ENCODE measurements at places on chromosomes 4 and X.

GRCh38 chr4:89258506-89258905, 49.1 kb downstream of the GPRIN3 start:
- no peak for DNase-seq

GRCh38 chr4:124903995-124904722, 191.6 kb upstream of the ANKRD50 start:
- peak; percentile 39 for DNase-seq

- no peak for DNase-seq
Observed at GRCh38 chr4:183405303-183405702, 39.1 kb upstream of the CDKN2AIP start.

GRCh38 chr4:26458157-26458561, 32.1 kb downstream of the CCKAR start:
- DNase-seq: no peak

DNA sequence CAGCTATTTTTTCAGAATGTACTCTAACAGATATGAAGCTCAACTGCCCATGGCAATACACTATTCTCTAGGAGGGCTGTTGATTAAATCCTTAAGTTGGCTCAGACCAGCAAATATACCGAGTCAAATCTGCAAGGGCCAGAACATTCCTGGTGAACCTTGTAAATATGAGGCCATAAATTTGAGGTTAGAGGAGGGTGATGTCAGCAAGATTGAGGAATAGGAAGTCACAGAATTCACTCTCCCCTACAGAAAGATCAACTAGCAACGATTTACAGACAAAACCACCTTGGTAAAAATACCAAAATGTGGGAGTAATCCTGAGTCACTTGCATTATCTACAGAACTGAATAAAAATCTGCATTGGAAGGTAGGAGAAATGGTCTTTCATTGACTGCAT, 399.3 kb downstream of the GPM6A start:
- DNase-seq: no peak

GRCh38 chr4:155107059-155107458, 101.4 kb upstream of the NPY2R start:
- DNase-seq: no peak

DNA sequence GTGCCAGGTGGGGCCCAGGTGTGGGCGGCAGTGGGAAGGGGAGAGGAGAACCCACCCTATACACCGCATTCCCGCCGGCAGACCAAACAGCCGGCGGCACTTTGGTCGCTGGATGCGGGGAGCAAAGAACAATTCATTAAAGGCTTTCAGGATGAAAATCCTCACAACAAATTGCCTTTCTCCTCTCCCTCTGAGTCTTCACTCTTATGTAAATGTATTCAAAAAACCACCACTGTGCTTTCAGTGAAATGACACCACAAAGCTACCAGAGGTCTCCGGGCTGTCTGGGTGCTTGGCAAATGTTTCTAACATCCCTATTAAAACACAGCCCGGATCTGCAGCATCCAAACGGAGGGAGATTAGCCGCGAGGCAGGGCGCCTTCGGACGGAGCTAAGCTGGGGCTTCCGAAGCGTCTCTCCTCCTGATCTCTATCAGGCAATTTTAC, 171.8 kb upstream of the TBL1X start:
- DNase-seq: no peak

DNA sequence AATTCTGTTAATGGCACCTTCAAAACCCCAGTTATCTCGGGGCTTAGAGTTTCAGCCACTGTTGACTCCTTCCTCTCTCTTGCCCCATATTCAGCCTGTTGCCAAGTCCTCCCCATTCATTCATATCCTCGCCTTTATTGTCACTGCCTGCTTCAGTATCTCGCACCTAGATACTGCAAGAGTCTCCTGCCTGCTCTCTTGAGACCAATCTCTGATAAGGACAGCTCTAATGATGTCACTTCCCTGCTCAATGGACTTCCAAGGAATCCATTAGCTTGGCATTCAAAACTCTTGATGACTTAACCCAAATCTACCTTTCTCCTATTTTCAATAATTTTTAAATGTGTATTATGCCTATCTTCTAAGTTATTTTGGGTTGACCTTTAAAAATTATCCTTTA, 1.1 kb upstream of the UBE2A start:
- no peak for DNase-seq

- DNase-seq: no peak
Observed at GRCh38 chr4:158042591-158043030, 130.2 kb downstream of the GASK1B start.

GRCh38 chr4:150302553-150302952, 224.3 kb downstream of the DCLK2 start:
- no peak for DNase-seq

- no peak for DNase-seq
Observed at GRCh38 chr4:123802082-123802645, 405.6 kb downstream of the SPRY1 start.

DNA sequence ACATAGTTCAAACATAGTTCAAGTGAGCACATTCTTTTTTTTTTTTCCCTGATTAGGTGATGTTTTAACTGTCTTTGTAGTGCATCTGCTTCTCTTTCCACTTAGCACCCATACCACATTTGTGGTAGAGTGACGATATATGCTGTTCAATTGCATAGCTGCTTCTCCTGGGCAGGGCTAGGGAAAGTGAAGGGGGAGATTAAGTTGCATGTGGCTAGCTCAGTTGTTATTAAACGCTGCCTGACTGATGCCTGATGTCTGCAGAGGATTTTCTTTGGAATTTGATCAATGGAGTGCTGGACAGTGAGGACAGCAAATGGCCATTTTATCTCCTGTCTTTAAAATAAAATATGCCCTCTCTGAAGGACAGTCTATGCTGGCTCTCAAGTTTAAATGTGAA, 63.7 kb downstream of the ANK2 start:
- DNase-seq: no peak

DNA sequence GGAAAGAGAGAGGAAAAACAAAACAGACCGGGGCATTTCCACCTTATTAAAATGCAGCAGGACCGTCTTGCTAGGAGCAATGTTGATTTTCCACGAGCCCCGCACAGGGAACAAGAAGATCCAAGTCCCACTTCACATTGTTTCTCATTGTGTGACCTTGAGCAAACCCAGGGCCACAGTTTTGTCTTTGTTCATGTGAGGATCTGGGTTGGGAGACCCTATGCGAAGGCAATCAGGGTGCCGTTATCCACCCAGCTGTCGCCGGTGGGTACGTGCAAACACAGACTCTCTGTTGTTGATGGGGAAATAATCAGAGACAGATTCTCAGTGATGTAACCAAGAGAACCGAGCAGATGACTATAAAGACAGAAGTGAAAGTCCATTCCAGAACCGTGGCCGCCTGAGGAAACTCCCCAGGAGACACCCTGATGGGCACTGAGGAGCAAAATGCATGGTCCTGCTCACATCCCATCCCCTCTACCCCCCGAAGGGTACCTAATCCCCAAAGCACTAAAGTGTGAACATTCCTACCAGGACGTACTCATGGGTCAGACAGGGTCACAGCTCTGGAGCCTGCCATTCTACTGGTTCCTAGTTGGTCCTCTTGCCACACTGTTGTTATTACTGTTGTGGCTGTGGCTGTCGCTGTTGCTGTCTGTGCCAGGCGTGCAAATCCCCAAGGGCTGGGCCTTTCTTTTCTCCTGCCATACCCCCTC, 102.7 kb upstream of the RBPJ start:
- no peak for DNase-seq

DNA sequence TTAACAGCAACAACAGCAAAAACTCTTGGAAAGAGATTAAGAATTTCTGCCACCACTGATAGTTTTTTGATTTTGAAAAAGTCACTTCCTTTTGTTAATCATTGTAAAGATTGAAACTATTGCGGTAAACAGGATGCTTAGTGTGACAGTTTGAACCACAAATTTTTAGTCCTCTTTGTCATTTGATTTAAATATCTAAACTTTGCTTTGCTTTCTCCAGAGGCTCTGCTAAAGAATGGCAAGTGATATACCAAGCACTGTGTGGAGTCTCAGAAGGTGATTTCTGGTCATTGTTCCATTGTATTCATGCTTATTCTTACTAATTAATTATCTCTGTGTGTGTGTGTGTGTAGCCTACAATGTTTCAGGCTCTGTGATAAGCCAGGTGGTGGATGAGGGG, 155.6 kb downstream of the BMPR1B start:
- DNase-seq: no peak

- no peak for DNase-seq
Observed at GRCh38 chr4:84545093-84545492, 37.8 kb upstream of the CDS1 start.

DNA sequence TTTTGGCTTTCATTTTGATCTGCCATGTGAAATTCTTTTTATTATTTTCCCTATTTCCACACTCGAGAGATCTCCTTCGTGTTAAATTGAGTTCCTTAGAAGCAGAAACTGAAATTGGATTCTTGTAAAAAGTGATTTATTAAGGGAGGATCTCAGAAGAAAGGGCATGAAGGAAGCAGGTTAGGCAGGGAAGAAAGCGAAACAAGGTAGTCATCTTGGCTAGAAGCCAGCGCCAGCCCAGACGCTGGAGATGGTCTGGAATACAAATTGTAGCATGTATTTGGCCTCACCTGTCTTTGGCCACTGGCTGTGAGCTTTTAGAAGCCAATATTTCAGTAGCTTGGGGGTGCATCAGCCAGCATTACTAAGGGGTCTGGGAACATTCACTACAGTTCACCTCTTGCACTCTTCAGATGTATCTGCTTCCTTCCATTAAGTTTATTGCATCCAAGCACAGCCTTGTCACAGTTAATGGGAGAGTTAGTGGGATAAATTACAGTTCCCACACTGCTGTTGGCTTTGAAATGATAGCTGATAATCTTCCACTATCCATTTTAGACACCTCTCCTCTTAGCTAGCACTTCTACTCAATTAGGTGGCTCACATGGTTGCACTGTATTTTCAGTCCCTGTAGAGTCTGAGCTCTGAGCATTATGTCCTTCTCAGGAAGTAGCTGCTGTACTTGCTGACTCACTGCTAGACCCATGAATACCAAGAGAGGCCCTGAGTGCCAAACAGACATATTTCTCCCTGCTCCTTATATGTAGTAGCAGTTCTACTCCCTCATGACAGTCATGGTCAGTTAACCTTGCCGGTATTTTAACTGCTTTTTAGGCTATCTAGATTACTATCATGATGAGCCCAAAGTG, 14.6 kb downstream of the GRXCR1 start:
- DNase-seq: peak; percentile 2

DNA sequence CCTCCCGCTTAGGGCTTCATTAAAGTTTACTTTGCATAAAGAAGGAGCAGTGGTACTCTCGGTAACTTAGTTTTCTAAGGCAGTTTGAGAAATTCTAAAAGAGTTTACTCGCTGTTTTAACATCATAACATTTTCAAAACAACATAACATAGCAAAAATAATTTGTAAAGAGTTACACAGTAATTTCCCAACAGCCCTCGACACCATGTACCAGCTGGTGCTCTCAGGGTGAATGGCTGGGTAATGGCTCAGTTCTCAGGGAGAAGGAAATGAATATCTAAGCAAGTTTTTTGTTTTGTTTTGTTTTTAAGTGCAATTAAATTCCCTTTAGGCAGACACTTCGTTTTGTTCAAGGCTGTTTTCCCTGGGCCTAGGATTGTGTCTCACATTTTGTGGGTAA, 435.3 kb downstream of the C4orf33 start:
- DNase-seq: no peak

GRCh38 chr4:56243107-56243506, 144.2 kb downstream of the AASDH start:
- DNase-seq: no peak

DNA sequence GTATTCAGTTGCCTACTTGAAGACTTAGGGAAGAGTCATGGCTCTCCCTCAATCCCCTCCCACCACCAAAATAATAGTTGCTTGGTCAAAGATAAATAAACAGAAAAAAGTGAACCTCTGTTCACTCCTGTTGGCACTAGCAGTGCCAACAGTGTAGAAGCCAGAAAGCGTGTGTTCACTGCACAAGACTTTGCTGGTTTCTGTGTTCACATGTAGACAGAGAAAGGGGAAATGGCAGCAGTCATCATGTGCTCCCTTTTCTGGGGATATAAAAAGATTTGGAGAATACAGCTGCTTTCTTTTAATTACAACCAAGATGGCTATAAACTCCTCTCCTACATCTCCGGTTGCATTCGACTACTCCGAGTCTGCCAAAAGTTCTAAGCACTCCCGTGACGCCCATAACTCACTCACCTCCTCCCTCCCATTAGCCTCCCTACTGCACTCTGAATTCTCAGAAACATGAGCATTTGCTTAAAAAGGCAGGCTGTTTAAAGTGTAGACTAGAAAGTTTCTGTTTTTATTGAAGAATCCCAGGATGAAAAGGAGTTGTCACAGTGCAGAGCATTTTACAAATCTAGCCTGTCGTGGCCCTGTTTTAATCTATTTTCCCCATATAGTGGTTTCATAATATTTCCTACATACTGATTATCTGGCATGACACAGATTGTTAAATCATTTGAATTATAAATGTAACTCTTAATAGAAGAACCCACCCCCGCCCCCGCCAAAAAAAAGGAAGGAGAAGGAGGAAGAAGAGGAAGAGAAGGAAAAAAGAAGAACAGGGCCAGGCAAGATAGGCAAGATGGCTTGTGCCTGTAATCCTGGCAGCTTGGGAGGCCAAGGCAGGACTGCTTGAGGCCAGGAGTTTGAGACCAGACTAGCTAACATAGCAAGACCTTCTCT, 16.7 kb downstream of the LGI2 start:
- no peak for DNase-seq

GRCh38 chr4:55904576-55904975, 44.2 kb upstream of the CEP135 start:
- DNase-seq: no peak

All from SHP77 (cell line).